ENCODE measurements at places on chromosomes 5 and 9.

- DNase-seq = peak; percentile 68
These were observed 94.6 kb downstream of the KDM4C start for GRCh38 chr9:6852243-6852963.

DNA sequence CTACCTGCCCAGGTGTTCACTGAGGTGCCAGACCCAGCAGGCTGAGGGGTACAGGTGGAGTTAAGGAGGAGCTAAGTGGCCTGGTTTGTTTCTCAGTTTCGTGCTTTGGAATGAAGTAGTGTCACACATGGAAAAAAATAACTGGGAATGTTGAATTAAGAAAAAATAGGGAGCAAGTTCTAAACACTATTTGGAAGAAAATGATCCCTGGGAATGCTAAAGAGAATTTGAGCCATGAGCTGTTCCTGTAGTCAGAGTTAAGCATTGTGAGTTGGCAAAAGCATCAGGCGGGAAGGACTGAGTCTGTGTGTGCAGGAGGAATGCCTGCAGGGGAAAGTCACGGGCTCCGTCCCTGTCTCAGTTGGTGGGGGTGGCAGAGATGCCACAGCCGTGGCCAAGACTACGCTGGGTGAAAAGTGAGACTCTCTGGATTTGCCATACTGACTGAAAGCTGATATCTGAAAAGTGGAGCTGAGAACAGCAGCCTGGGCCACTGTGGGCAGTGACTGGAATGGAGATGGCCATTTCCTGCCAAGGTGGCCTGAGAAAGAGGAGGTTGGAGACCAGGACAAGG, 37.0 kb downstream of the SYK start:
- no peak for DNase-seq

DNA sequence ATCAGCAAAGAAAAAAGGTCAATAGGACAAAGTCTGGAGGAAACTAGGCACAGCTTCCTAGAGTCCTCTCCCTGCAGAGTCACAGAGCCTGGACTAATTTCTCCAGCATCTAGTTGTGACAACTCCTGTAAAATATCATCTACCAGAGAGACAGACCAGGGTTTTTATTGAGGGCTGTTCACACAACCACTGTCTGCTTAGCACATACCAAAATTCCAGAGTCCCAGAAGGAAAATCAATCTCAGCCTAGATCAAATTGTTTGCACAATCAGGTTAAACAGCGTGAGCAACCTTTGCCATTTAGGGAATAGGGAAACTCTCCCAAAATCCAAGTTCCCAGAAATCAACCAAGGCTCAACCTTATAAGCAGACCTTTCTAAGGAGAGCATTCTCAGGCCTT, 190.3 kb downstream of the SYK start:
- DNase-seq = peak; percentile 57

DNA sequence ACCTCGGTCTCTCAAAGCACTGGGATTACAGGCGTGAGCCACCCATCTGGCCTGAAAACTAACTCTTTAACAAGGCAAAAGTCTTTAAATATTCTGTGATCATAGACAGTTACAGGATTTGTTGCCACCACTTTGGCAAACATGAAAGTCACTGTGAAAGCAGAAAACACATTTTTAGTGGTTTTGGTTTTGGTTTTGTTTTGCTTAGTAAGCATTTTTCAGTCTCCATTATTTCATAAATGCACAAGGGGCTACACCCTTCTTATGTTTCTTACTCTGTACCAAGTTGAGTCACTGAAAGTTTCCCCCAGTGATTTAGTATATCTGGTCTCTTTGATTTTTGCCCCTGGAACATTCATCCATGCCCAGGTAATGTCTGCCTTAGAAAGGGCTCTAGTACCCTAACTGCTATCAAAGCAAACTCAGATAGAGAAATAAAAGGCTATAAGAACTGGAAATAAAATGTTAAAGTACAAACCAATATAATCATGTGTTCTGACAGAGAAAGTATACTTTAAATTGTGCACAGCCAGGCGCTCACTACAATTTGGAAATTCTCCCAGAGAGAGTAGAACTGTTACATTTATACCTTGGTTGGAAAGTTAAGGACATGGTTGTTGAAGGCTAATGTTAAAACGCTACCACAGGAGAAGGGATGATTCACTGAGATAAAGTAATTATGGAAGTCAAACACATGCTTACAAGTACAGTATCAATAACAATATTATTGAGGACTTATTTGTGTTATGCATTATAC, 1022.5 kb upstream of the DMAC1 start:
- peak; percentile 25 for DNase-seq

GRCh38 chr5:44933686-44934085, 124.9 kb downstream of the MRPS30 start:
- DNase-seq = no peak

GRCh38 chr5:107893642-107894041, 222.9 kb upstream of the EFNA5 start:
- peak; percentile 20 for DNase-seq

DNA sequence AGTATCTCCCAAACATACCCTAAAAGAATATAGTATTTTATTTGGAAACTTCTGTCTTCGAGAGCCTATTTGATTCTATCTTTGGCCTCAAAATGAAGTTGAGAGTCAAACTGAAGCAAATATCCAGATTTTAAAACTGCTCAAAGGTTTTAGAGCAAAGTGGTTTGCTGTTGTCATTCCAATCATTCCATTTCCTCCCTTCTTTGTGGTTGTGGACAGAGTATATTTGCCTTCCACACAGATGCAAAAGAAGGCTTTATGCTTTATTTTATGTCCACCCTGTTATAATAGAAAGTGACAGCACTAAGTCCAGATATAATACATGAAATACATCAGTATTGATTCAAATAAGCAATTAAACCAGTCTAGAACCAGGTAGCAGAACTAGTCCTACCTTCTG, 12.4 kb downstream of the GZMK start:
- peak; percentile 64 for DNase-seq

DNA sequence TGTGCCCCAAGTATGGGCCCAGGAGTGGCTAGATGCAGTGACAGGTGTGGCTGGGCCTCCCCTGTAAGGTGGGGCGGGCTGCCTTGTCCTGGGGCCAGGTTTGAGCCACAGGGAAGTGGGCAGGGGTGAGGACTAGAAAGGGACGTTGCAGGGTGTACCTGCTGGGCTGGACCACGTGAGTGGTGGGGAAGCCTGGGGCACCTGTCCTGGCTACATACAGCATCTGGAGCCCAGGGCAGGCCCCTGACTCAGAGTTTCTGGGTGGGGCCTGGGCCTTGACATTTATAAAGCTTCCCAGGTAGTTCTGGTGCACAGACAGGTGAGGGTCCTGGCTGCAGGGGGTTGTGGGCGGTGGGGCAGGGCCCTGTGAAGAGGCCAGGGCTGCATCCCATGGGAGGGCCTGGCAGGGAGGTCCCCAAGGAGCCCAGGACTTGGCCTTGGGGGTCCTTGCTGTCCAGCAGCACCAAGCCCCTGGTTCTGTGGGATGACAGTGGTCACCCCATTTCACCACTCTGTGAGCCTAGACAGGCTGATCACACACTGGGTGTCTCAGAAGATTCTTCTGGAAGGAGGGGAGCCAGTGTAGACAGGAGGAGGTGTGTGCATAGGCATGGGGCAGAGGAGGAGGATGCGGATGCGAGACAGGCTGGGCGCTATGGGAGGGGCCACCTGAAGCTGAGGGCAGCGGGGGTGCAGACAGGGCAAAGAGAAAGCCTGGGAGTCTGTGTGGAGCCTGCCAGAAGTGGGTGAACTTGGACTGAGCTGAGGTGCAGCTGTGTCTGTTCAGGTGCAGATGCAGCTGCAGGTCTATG, 94.0 kb downstream of the PHF2 start:
- DNase-seq = peak; percentile 47

DNA sequence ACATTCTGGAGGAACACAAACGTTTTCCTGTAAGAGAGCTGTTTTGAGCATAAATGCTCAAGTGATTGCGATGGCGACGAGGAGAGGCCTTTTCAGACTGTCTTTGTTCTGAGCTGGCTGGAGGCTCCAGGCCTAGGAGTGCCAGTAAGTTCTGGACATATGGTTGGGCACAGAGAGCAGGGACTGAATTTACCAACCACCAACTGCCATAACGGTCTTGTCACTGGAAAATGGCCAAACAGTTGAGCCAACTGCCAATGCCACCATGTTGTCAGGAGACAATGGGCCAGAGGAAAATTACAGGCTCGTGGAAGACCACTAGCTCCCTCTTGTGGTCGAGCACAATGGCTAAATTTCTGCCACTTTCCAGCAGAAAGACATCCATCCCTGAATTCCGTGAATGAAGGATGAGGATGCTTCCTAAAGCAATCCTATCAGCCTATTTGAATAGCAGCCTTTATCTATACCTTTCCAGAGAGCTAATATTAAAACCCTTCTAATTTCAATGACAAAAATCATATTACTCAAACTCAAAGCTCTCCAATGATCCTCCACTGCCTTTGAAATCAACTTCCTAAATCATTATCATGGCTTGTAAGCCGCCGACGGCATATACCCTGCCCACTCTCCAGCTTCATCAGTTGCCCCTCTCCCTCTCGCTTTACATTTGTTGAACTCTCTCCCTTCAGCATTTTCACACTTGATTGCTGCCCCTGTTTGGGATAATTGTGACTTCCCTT, 66.9 kb upstream of the GLIS3 start:
- DNase-seq = peak; percentile 53

- DNase-seq = no peak
These were observed 122.5 kb downstream of the WDR41 start for GRCh38 chr5:77369566-77369965.

GRCh38 chr5:9347541-9348295, 198.2 kb downstream of the SEMA5A start:
- no peak for DNase-seq

- no peak for DNase-seq
These were observed 94.2 kb upstream of the TNC start for GRCh38 chr9:115212125-115212605.

- no peak for DNase-seq
These were observed 202.8 kb downstream of the DMRTA1 start for GRCh38 chr9:22649384-22649783.

- DNase-seq = no peak
These were observed 141.1 kb downstream of the MELK start for GRCh38 chr9:36713515-36714490.

- DNase-seq = no peak
These were observed 1.1 kb downstream of the MAPKAP1 start for GRCh38 chr9:125705893-125706292.

DNA sequence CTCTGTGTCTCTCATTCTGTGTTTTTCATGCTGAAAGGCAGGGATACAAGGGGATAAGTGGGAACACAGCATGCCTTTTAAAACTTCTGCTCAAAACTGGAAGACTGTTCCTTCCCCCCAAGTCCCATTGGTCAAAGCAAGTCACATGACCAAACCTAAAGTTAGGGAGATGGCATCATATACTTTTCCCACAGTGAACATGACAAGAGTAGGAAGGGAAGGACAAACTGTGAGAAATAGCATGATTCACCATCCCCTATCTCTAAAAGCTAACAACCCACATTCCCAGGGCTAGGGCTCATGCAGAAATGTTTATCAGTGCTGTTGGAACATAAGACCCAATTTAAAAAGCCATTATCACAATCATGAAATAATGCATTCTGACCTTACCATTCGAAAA, 24.2 kb upstream of the SHISAL2B start:
- DNase-seq = peak; percentile 86

GRCh38 chr9:134461426-134461982, 135.2 kb downstream of the RXRA start:
- DNase-seq = no peak

GRCh38 chr5:55578771-55579170, 44.0 kb upstream of the PLPP1 start:
- peak; percentile 40 for DNase-seq

DNA sequence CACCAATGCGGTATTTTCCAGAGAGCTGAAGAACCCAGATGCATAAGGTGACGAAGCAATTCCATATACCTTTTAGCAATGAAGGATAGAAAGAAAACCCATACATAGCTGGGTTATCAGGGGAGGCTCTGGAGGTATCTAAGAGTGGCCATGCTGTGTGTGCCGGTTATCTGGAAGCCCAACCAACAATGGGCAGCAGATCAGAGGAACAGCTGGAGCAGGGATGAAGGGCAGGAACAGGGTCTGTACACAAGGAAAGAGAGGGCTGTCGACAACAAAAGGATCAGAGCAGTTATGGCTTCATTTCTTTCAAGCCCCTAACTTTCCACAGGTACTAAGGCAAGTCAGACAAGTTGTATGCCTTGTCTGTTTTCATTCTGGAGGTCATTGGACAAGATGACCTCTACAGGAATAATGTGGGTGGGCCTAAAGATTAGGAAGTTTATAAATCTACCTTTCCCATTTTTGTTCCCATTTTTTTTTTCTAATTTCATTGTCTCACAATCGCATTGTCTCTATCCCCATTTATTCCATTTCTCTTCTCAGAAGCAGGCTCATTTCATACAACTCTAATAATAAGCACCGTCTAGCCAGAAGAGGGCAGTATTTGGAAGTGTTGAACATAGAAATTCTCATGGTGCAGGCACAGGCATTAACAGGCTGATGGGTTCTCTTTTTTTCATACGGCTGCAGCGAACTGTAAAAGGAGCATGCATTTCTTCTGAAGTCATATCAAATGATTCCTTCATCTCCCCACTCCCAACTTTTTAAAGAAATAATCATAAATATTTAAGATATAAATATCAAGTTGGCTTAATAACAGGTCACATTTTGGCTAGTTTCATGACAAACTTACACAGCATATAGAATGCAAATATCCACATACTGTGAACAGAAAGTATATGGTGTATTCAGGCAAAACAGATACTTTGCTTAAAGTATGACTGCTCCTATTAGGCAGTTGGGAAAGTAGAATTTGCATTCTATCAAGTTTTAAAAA, 63.5 kb downstream of the ZNF474 start:
- peak; percentile 70 for DNase-seq

GRCh38 chr5:153774686-153775085, 264.0 kb downstream of the FAM114A2 start:
- no peak for DNase-seq

DNA sequence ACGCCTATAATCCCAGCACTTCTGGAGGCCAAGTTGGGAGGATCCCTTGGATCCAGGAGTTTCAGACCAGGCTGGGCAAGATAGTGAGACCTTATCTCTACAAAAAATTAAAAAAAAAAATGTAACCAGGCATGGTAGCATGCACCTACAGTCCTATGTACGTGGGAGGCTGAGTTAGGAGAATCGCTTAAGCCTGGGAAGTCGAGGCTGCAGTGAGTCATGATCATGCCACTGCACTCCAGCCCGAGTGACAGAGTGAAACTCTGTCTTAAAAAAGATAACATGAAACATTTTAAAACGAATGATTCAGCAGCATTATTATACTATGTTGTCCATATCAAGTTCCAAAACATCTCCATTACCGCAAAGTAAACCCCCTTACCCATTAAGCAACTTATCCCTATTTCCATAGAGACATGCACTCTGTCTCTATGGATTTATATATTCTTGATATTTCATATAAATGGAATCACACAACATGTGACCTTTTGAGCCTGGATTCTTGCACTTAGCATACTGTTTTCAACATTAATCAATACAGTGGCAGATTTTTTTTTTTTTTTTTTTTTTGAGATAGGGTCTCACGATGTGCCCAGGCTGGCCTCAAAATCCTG, 56.9 kb upstream of the MTMR12 start:
- DNase-seq = no peak

DNA sequence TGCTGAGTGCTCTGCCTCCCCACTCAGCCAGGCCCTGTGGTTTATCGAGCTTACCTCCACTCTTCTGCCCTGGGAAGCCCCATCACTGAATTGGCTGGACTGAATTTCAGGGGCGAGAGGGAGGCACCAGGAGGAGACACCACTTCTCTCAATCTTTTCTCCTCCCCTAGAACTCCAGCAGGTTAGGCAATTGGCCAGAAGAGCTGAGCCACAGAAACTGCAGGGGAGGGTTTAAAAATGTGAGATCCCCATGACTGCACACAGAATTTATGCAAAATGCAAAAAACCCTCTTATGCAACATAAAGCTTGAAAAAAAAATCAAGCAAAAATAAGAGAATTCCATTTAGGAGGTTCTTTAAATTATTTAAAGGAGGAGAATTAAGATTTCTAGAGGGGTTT, 29.9 kb downstream of the TUT7 start:
- DNase-seq = peak; percentile 41
